Activated CD8-positive, alpha-beta T cell treated with anti-CD3 and anti-CD28 coated beads, Interleukin-2, amount 10 ng/mL, durations not matched to agents 7 days and 5 days (primary cell): ENCODE measurements at places on chromosomes 7 and 10.
A peak's percentile ranks its signal among the peaks of the same experiment; 100 is the strongest.

DNA sequence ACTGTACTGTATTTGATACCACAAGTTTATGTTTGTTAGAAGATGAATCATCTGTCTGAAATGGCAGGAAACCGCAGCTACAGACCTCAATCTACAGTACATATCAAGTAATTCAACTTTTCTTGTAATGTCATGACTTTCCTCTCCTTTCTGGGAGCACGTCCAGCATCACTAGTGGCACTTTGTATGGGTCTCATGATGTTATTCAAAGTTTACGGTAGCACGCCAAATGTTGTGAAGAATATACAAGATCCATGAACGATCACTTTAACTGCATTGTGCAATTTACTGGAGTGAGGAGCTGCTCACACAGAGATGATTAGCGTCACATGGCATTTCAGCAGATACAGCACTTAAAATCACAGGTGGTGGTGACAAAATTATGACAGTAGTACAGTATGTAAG, 257.8 kb upstream of the GNAI1 start:
- peak; percentile 24 for DNase-seq

DNA sequence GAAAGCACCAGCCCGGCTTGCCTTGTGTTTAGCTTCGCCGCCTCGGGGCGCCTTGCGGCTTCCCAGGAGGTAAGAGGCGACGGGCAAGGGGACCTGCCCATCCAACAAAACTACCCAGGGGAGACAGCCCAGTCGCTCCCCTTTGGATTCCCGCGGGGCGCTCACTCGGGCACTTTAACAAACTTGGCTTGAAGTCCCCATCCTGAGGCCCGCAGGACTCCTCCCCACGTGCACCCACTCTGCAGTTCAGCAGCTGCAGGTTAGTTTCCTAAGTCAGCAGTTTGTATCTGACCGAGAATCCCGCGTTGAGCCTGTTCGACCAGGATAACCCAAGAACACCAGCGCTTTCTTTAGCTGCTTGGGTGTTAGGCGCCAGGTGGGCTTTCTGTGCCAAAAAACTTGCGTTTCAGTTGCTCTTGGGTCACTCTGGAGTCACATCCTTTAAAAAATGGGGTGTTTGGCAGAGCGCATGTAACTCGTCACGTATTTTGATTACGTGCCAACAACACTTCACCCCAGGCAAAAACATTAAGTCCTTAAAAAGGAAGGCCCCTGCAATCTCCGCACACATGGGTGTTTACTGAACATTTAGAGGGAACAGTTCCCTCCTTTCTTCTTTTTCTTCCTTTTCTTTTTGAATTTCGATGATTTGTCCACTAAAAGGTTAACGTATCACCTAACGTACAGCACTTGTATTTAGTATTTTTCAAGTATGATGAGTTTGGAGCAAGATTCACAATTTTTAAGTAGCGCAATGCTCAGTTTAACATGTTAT, 876 bp downstream of the DNAH11 start:
- DNase-seq = peak; percentile 22

DNA sequence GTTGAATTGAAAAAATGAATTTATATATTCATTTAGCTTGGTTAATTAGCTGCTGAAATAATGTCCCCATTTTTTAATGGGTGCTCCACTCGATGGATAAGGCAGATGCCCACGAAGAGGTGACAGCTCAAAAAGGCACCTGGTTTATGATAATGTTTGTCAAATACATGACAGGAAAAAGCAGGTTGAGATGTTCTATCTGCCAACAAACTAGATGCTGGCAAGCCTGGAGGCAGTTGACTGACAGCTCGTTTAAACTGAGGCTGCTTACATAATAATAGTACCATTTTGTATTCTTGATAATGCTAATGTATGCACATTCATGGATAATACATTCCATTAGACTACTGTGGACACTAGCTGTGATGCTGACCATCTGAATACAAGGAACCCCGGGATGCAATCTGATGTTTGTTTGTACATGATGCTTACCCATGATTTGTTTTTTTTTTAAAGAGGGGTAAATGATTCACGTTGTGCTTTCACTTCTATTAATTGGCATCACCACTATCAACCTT, 69.0 kb upstream of the GPR158 start:
- DNase-seq = no peak

DNA sequence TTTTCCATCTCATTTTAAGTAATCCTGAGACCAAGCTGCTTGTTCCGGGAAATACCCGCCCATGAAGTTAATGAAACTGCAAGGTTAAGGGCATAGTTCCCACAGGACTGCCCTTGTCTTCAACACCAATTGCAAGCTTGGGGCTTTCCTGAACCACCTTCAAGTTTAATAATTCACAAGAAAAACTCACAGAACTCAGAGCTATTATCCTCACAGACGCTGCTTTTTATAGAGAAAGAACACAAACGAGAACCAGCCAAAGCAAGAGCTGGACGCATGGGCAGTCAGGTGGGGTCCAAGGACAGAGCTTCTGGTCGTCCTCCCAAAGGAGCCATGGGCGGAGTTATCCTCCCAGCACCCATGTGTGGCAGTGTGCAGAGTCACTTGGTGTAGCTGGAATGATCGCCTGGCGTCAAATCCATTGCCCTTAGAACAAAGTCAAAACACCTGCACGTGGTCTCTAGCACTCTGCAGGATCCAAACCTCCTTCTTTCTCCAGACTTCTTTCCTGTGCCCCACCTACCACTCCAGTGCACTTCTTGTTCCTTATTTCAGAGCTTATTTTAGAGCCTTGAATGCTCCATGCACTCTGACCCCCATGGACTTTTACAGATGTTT, 56.7 kb downstream of the SNX10 start:
- no peak for DNase-seq

- DNase-seq = no peak
These were observed 108.5 kb downstream of the ST7 start for GRCh38 chr7:117061751-117062150.

- peak; percentile 53 for DNase-seq
These were observed 82.7 kb downstream of the FAM204A start for GRCh38 chr10:118259288-118259906.
